Fibroblast of skin of left biceps (primary cell): ENCODE measurements at places on chromosomes 16 and 17.
A peak's percentile ranks its signal among the peaks of the same experiment; 100 is the strongest.

DNA sequence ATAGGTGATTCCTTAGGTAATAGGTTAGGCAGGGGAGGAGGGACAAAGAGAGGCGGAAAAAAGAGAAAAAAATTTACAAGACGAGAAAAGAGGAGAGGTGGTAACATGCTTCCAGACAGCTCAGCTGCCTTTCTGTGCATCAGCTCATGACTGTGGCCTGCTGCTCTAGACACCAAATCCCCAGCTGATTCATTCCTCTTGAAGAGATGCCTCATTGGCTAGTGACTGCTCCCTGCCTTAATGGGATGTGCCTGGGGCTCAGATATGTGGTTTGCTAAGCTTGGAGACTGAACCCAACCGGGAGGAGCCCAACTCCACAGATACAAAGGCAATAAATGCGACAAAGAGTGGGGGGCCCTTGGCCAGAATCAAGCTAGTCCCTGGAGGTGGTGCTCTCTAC is 105.9 kb upstream of the FAM20A start:
- DNase-seq = no peak

- DNase-seq = peak; percentile 72
Measured at GRCh38 chr17:15119968-15120367, 145.2 kb downstream of the PMP22 start.

DNA sequence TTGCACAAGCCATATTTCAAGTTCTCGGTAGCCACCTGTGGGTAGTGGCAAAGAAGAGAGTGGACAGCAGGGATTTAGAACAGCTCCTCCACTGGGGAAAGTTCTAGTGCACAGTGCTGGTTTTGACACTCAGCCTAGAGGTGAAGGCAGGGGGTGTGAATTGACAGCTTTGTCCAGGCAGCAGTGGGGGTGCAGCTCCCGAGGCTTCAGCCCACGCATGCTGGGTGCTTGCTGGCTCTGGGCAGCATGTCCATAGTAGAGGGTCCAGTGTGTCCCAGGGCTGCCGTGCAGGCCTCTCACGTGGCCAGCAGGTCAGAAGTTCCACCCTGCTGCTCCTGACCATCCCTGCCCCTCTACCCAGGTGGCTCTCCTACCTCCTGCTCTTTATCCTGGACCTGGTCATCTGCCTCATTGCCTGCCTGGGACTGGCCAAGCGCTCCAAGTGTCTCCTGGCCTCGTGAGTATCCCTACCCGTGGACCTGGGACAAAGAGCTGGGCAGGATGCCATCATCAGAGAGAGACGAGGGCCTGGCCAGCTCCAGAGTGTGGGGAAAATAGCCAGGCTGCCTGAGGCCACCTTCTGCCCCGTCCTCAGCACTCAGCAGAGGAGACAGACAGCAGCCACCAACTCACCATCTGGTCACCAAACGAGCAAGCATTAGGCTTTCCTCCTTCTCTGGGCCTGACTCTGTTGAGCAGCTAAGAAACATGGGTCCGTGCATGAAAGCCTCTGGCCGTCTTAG is 29.8 kb downstream of the TTYH2 start:
- no peak for DNase-seq

- DNase-seq = no peak
Measured at GRCh38 chr17:78114831-78115723, 13.5 kb downstream of the TMC6 start.

DNA sequence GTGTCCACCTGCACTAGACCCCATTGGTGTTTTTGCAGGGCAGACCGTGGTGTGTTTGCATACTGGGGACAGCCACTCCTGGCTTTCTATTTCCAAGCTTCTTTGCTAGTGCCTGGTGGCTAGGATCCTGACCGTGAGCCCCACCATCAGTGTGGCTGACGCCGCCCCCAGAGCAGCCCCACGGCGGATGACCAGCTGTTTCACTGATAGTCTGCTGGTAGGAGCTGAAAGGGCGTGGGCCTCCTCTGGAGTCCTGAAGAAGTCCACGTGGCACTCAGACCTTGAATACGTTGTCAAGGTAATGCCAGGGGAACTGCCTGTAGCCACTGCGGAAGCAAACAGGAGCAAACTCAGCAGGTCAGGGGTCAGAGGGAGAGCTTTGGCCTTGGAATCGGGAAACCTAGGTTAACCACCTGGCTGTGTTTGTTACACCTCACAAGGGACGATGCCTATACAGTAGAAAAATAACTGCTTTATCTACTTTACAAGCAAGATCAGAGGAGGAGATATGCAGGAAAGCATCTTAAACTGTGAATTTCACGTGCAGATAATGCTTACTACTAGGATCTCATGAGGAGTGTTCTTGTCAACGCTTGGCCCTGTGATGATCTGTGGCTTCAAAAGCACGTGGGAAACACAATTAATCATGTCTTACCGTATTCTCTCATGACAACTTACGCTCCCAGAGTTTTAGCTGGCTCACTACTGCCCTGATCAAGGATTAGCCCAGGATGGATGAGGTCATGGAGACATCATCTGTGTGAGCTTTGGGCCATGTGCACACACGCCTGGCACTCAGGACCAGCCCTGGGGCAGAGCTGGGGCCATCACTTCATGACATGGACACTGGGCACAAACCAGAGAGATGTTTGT is 30.3 kb downstream of the ALDH3A2 start:
- no peak for DNase-seq

GRCh38 chr17:64095144-64095882 is 34.6 kb downstream of the ERN1 start:
- DNase-seq = no peak

DNA sequence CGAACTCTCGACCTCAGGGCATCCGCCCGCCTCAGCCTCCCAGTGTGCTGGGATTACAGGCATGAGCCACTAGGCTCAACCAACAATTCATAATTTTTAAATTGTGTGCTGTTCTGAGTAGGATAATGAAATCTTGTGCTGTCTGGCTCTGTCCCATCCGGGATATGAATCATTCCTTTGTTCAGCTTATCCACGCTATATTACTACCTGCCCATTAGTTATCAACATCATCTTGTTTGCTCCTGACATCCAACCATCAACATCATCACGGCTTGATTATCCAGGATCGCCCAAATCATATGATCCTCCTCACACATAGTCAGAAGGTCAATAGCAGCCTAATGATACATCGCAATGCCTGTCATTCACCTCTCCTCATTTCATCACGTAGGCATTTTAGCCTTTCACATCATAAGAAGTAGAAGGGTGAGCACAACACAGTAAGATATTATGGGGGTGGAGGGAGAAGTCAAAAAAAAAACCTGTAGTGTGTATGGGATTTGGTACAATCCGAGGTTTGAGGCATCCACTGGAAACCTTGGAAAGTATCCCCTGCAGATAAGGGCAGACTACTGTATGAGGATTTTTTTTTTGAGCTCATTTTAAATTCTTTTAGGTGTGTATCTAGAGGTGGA is 77.0 kb upstream of the SIAH1 start:
- no peak for DNase-seq

- no peak for DNase-seq
Measured at GRCh38 chr16:20774703-20775362, 11.0 kb downstream of the ACSM3 start.

DNA sequence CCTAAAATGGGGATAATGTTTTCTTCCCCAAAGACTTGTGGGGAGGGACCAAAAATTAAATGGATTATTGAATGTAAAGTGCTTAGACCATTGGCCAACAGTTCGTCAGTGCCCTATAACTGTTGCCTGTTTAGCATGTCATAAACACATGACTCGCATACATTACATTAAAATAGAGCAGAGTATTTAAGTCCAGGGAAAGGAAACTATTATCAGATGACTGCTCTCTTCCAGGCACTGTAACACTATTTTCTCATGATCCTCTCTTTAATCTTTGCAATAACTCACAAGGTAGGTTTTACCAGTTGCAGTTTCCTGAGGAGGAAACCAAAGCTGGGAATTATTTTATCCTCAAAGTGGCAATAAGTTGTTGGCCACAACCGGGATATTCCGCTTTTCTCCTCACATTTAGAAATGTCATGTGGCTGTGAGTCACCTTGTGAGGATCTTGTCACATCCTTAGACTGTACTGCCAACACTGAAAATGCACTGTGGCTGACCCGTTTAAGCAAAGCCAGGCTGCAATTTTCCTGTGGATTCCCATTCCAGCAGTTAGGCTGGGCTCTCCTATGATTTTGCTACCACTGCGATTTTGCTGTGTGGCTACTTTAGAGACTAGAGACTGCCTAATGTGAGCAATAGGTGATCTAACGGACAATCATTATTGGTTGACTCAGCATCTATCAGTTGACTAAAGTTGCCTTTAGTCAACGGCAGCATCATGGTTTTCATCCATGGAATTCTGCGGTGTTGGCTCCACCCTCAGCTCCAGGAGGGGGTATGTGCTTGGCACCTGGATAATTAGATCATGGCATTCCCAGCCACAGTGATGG is 58.3 kb upstream of the DHX40 start:
- DNase-seq = no peak

DNA sequence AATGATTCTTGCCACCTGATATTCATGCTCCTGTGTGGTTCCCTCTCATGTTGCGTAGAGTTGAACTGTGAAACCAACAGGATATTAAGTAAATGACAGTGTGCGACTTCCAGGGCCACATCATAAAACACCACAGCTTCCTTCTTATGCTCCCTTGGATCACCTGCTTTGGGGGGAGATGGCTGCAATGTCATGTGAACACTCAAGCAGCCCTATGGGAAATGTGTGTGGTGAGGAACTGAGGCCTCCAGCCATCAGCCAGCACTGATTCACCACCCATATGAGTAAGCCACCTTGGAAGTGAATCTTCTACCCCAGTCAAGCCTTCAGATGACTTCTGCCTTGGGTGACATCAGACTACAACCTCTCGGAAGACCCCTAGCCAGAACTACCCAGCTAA is 427.5 kb downstream of the UTP18 start:
- no peak for DNase-seq
